Foreskin keratinocyte (primary cell): ENCODE measurements at places on chromosomes 5 and 9. TPM values are rescaled to one million over a fixed set of nuclear protein-coding genes. Genes with fewer than 3 reads are reported as not detected.

DNA sequence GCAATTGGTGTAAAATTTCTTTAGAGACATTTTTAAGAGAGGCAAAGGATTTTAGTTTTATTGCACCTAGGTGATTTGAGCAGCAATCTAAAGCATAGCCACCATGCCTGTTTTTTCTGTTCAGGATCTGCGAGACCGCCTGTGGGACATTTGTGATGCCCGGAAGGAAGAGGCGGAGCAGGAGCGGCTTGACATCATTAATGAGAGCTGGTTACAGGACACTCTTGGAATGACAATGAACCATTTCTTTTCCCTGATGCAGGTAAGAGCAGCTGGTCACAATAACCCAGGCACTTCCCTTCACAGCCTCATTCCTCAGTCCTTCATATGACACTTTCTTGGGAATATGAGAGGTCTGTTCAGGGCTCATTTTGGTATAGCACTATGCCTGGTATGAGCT lies 103.2 kb upstream of the IL7R start:
- DNase-seq: no peak

- no peak for DNase-seq
Observed at GRCh38 chr5:449151-449550, 6.2 kb downstream of the EXOC3 start.

The SLC36A3 gene
- polyA plus RNA-seq: not detected in 2 replicates

DNA sequence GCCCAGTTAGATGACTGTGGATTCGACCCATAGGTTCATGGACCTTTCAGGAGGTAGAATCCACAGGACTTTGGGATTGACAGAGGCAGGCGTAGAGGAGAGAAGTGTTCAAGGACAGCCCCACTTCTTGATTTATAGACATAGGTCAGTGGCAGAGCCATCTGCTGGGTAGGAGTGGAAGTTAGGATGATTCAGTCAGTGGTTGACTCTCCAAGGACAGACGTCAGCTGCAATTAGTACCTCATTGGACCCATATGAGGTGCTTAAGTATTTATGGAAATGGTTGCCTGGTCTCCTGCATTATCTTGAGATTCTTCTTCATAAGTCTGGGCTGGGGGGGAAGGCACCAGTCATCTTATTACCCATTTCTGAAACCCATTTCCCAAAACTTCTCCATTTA lies 70.9 kb downstream of the SH3RF2 start:
- DNase-seq: no peak

GRCh38 chr5:113059232-113060040 lies 82.8 kb downstream of the DCP2 start:
- DNase-seq: no peak

- peak; percentile 59 for DNase-seq
Observed at GRCh38 chr5:4700069-4700468, 440.1 kb upstream of the ADAMTS16 start.

The MSX2 gene
- 3.8 and 3.9 TPM in 2 replicates for polyA plus RNA-seq

The OXCT1 gene
- polyA plus RNA-seq: 18.4 and 23.7 TPM in 2 replicates
